ENCODE measurements at places on chromosomes 6 and 20. TPM values are rescaled to one million over a fixed set of nuclear protein-coding genes. Genes with fewer than 3 reads are reported as not detected.

SLCO4A1 gene
- total RNA-seq = 18.7 TPM

C4A gene
- 1.5 TPM for total RNA-seq

DNA sequence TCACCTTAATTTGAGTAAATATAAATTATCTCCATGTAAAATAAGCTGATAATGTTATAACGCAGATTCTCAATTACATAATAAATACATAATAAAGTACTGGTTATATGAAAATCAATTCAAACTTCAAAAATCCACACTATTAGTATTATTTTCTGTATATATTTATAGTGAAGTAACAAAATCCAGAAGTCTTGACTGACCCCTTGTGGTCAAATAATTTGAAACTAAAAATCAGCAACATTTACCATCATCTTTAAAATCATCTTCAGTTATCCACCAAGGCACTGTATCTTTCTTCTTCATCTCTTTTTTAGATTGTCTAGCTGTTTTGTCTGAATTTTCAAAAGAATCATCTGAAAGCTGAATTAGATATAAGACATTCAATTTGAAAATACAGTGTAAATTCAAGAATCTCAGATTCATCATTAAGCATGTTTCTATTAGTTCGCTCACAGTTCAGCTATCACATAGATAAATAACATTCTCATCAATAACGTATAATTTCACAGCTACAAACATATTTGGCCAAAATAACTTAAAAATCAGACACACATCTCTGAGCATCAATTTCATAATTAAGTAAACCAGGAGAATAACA is 6.5 kb downstream of the CEP162 start:
- DNase-seq = no peak

DNA sequence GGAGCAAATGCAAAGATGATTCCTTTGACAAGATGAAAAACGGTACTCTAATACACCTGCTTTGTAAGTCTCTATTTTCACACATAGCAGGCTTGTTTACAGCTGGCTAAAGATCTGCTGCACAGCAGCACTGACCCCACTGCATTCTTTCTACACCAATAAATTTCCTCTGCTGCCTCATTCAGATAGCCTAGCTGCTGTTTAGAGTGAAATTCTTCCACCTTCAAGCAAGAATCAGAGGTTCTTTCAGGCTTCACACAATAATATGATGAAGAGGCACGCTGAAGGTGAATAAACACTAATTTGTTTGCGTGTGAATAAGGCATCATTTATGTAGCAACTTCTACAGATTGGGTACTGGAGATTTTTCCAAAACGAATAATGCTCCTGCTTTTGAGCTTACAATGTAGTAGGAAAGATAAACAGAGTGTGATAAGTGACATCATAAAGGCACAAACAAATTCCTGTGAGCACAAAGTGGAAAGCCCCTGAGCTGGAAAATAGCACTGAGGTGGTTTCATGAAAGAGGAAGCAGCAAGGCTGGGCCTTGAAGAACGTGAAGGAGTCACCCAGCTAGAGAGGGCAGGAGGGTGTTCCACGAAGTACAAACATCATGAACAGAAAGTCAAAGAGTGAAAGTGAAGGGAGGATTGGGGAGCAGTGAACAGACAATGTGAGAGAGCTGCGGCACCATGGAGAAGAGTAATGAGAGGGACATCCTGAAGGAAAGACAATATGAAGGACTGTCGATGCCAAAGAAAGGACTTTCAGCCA is 543.4 kb downstream of the CD83 start:
- no peak for DNase-seq

CTCFL gene
- total RNA-seq = not detected

WFDC5 gene
- not detected for total RNA-seq

MUCL3 gene
- not detected for total RNA-seq

RMND1 gene
- total RNA-seq = 39.1 TPM

GRCh38 chr6:57261926-57262325 is 39.8 kb upstream of the RAB23 start:
- DNase-seq = no peak

OR12D3 gene
- not detected for total RNA-seq

- no peak for DNase-seq
These were observed 809.4 kb upstream of the CITED2 start for GRCh38 chr6:140183881-140184280.

DNA sequence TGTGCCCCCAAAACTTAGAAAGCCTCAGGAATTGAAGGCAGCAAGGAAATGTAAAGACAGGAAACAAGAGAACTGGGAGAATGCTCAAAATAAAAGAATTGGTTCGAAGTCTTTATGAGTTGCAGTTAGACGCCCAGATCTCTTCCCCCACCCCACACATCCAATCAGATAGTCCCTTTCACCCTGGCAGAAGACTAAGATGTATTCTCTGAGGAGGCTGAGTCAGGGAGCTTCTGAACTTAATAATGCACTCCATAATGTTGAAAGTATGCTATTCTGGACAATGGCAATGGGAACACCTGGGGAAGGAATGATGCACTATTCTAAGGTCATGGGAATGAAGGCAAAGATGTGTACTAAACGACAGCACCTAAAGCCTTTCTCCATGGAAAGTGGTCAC is 173.6 kb downstream of the MTFR2 start:
- no peak for DNase-seq

TP53TG5 gene
- total RNA-seq = not detected

AFG1L gene
- 7.2 TPM for total RNA-seq

GRCh38 chr20:16864069-16864468 is 115.9 kb downstream of the OTOR start:
- no peak for DNase-seq

DNA sequence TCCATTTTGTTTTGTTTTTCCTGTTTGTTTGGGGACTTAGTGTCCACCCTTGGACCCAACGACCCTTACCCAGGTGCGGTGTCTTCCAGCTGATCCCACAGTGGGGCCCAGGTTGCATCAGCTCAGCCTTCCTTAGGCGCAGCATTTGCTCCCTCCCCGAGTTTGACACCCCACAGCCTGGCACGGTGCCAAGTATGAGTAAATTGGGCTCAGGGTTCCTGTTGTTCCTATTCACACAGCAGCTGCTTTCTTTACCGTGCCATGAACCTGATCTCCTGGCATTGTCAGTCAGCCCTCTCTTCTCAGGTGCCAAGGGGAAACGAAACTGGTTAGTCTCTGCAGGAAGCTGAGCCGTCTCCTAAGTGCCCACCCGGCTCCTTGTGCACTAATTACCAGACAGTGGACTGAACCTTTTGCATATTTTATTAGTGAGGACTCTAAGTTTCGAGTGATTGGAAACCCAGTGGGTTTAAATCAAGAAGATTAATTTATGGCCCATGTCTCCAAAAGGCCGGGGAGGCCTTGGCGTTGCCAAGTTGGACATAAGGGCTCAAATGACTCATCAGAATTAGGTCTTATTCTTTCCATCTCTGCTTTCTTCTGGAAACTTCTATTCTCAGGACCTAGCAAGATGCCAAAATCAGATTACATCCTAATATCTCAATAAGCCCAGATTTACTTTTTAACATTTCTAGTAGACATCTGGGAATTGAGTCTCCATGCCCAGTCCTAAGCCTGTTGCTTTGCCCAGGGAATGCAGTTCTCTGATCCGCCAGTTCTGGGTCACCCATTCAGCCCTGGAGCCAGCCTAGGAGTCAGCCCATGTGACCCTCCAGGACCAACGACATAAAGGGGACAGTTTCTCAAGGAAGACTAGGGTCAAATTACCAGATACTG is 68.8 kb downstream of the TSHZ2 start:
- no peak for DNase-seq

TCP1 gene
- 333 TPM for total RNA-seq

GRCh38 chr20:3672547-3673171 is 9.2 kb downstream of the ADAM33 start:
- DNase-seq = no peak

GRCh38 chr6:88764081-88764480 is 199.3 kb downstream of the RNGTT start:
- DNase-seq = no peak

- DNase-seq = peak; percentile 41
These were observed 47.4 kb downstream of the SRC start for GRCh38 chr20:37393196-37393862.

MUC22 gene
- total RNA-seq = not detected

DNA sequence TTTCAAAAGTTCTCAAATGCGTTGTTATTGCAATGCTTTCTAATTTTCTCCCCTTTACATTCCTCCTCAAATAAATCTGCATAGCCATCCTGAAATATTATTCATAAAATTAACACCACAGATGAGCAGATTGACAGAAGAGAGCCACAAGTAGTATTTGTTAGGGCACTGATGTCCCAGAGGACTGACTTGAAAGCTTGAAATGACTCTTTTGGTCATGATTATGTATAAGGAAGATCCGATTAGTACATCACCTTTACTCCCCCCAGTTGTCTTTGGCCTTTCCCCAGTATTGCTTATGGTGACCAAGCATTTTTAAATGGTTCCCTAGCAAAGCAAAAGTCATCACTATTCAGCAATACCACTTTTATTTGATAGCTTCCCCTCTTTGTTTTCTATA is 187.6 kb downstream of the ADAT2 start:
- no peak for DNase-seq

DNA sequence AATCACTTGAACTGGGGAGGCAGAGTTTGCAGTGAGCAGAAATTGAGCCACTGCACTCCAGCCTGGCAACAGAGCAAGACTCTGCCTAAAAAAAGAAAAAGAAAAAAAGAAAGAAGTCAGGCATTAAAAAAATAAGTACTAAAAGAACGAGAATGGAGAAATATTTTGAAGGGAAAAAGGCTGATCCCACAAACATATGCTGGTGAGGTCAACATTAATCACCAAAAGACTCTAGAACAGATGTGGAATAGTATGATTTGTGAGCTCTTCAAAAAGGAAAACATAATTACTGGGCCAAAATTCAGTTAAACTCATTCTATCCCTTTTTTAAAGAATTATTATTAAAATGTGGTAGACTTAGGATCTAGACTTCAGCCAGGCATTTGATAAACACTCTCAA is 61.2 kb upstream of the NRSN1 start:
- no peak for DNase-seq

DNA sequence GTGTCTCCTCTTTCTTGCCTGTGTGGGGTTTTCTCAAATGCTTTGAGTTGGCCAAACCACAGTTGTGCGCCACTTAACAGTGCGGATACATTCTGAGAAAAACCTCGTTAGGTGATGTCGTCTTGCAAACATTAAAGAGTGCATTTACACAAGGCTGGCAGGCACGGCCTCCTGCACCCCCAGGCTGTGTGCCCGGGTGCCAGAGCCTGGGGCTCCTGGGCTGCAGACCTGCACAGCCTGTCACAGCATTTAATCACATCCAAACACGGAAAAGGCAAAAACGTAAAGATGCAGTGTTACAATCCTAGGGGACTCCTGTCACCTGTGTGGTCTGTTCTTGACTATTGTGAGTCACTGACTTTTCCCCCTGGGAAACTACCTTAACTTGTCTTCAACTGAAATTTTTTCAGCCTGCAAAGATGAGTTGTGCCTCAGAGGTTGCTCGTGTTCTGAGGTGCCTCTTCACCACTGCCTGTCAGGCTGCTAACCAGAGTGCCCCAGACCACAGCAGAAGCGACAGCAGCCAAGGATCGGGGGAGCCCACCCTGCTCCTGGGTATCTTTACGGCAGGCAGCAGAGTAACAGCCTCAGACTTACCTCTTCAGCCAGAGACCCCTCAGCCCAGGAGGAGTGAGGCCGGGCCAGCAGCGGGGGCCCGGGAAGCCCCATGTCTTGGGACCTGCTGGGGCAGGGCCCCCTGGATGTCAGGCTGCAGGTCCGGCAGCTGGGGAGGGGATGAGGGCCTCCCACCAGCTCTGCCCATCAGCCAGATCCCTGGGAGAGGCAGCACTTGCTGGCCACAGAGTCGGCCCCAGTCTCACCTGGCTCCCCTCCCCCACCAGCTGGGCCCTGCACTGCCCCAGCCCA is 683 bp upstream of the C20orf204 start:
- DNase-seq = no peak

TNFRSF21 gene
- total RNA-seq = 64.4 TPM

DNA sequence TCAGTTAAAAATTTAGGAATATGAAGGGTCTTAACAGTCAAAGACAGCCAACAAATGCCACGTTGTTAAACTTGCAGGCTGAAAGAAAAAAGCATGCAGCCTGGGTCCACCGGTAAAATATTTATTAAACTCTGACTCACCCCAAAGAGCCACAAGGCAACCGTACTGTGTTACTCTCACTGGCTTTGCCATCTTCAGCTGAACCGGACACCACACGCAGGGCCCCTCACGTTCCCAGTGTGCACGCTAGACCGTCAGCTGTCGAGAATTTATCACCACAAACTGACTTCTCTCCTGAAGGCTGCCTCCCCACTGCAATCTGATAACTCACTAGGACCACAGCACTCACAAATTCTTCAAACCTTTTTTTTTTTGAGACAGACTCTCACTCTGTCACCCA is 30.7 kb downstream of the HUS1B start:
- no peak for DNase-seq

FOXC1 gene
- total RNA-seq = 6.8 TPM

GRCh38 chr6:111846492-111847409 is 26.5 kb downstream of the FYN start:
- no peak for DNase-seq

PSORS1C1 gene
- 0.75 TPM for total RNA-seq

All from Caco-2 (cell line).